Upper lobe of left lung (tissue), 6 donors: ENCODE measurements at places on chromosomes 7 and 10. TPM values are rescaled to one million over a fixed set of nuclear protein-coding genes. Genes with fewer than 3 reads are reported as not detected.

GRCh38 chr7:112882022-112882421, 91.8 kb upstream of the TMEM168 start:
- DNase-seq = no peak
- no peak overlapping the region for H3K4me3 ChIP-seq
- H3K36me3 ChIP-seq = no peaks in the 10 kb centered on the region
- H3K4me1 ChIP-seq = no peaks in the 10 kb centered on the region
- no peaks in the 10 kb centered on the region for H3K27me3 ChIP-seq

GRCh38 chr7:134478707-134479106, 19.8 kb upstream of the AKR1B1 start:
- DNase-seq = no peak
- no peaks in the 10 kb centered on the region for H3K27me3 ChIP-seq
- no peak overlapping the region for H3K27ac ChIP-seq
- no peak overlapping the region for H3K4me3 ChIP-seq
- H3K4me1 ChIP-seq = peaks cover 2% of the 10 kb centered on the region
- no peaks in the 10 kb centered on the region for H3K36me3 ChIP-seq

- H3K27ac ChIP-seq = no peak overlapping the region
- H3K4me3 ChIP-seq = no peak overlapping the region
- H3K27me3 ChIP-seq = no peaks in the 10 kb centered on the region
Observed at GRCh38 chr7:36440880-36441279, 51.2 kb downstream of the ANLN start.

- DNase-seq = no peak
- no peaks in the 10 kb centered on the region for H3K36me3 ChIP-seq
- H3K4me1 ChIP-seq = peaks cover 22% of the 10 kb centered on the region
- peaks cover 15% of the 10 kb centered on the region for H3K27me3 ChIP-seq
- H3K4me3 ChIP-seq = peak overlapping the region; percentile 60
- H3K27ac ChIP-seq = no peak overlapping the region
Observed at GRCh38 chr7:45575501-45576248, 1.5 kb downstream of the ADCY1 start.

GRCh38 chr7:28811008-28811407, 147.1 kb downstream of the TRIL start:
- no peaks in the 10 kb centered on the region for H3K4me1 ChIP-seq
- H3K27me3 ChIP-seq = no peaks in the 10 kb centered on the region
- H3K27ac ChIP-seq = no peak overlapping the region
- no peak overlapping the region for H3K4me3 ChIP-seq

DNA sequence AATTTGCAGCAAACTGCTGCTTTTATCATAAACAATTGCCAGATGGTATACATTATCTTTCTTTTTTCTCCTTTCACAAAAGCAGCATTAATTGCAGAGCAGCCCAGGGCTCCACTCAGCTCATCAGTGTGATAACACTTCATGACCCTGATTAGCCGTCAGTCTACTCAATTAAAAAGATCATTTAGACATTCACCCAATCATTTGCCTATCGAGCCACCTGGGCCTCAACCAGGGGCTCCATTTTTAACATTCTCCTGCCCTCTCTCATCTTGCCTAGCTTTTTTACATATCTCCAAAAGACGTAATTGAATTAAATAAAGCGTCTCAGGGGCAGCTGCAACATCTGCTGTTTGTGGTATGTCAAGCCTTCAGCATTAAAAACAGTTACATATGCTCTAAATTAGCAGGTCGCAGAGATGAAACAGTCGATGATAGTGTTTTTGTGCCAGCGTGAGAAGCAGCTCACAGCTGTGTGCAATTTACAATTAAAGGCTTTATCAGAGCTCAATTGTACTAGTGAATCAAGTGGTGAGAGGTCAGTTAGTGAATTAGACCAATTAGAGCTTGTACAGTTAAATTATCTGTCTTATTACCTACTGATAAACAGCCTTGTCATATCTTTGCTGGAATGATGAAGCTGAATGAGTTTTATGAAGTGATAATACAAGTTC, 522.5 kb downstream of the ETV1 start:
- no peaks in the 10 kb centered on the region for H3K27me3 ChIP-seq
- DNase-seq = no peak
- H3K4me1 ChIP-seq = no peaks in the 10 kb centered on the region
- H3K27ac ChIP-seq = no peak overlapping the region

Gene OR2A7
- total RNA-seq = 12.0 TPM

DNA sequence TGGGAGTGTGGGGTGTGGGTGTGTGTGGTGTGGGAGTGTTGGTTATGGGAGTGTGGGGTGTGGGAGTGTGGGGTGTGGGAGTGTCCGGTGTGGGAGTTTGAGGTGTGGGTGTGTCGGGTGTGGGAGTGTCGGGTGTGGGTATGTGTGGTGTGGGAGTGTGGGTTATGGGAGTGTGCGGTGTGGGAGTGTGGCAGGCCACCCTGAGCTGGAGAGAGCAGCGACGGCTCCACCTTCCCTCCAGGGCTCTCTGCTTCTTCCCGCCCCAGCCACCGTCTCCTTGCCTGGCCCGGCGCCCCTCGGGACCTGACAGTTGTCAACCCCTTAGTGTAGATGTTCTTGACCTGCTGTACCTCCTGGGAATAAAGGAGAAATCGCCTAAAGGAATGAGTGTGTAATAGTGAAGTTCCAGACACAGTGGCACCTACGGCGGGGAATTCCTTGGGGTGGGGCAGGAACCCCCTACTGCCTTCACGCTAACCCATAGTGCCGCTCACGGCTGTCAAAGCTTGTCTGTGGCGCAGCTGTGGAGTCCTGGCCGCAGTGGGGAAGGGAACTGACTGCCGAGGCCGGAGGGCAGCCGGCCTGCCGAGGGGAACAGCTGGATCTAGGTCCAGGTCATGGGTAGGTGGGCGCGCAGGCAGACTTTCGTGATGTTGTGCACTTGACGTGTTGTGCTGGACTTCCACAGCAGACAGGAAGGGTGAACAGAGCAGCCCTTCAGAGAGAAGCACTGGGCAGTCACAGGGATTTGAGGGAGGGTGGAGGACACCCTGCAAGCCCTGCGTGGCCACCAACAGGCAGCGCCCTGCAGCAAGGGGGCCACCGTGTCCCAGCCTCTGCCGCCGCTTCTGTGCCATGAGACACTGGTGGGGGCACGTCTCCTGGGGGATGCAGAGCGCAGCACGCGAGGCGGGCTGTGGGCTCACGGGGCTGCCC, 49.0 kb upstream of the EN2 start:
- DNase-seq = peak; percentile 72
- H3K4me1 ChIP-seq = no peaks in the 10 kb centered on the region
- H3K4me3 ChIP-seq = no peak overlapping the region
- no peak overlapping the region for H3K27ac ChIP-seq

GRCh38 chr7:2225830-2226229, 6.9 kb downstream of the MAD1L1 start:
- peaks cover 3% of the 10 kb centered on the region for H3K4me1 ChIP-seq
- H3K36me3 ChIP-seq = peaks cover 29% of the 10 kb centered on the region
- no peak for DNase-seq
- no peak overlapping the region for H3K4me3 ChIP-seq

DNA sequence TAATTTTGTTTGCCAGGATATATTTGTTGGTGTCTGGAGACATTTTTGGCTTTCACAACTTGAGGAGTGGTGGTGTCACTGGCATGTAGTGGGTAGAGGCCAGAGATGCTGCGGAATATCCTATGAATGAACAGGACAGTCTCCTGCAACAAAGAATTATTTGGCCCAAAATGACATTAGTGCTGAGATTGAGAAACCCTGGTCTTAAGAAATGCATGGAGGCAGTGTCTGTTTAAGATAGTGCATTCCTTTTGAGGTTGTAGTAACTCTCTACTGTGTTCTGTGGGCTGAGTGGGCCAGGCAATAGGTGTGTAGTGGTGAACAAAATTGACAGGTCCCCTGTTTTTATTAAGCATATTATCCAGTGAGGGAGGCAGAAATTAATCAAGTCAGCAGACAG, 165.5 kb downstream of the CDK14 start:
- H3K27me3 ChIP-seq = no peaks in the 10 kb centered on the region
- H3K4me3 ChIP-seq = no peak overlapping the region
- peaks cover 2% of the 10 kb centered on the region for H3K4me1 ChIP-seq
- DNase-seq = no peak
- H3K36me3 ChIP-seq = no peaks in the 10 kb centered on the region

DNA sequence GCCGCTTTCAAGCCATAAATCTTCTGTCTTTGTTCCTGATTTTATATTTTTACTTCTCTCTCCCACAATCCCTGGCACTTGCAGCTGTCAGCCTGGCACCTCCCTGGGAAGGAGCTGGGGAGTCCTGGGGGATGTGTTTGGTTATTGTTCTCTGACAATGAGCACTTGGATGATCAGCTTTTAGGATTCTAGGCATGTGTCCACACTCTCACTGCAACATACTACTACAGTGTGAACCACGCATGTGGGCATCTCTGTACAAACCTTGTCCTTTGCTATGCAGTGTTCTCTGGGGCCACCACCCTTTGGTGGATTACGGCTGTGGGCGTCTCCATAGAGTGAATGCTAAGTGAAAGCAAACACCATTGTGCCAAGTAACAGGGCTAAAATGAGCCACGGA, 168.4 kb upstream of the KMT2E start:
- H3K27me3 ChIP-seq = no peaks in the 10 kb centered on the region
- H3K4me1 ChIP-seq = no peaks in the 10 kb centered on the region
- no peak for DNase-seq

DNA sequence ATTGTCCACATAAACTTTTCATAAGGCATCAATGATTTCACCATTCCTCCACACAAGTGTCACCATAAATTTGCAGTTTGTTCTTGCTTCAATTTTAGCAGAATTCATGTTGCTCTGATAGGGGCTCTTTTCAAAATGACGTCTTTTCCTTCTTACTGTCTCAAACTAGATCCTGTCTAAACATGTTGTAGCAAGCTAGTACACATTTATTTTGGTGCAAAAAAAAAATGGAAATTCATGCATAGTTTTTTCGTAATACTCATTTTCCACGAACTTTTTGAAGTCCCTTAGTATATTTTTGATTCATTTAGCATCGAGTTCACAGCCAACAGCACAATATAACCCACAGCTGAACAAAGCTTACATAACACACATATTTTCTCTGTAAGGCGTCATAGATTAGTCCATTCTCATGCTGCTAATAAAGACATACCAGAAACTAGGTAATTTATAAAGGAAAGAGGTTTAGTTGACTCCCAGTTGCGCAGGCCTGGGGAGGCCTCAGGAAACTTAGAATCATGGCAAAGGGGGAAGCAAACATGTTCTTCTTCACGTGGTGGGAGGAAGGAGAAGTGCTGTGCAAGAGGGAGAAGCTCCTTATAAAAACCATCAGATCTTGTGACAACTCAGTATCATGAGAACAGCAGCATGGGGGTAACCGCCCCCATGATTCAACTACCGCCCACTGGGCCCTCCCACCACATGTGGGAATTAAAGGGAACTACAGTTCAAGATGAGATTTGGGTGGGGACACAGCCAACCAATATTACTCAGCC, 301.5 kb downstream of the CCDC3 start:
- no peaks in the 10 kb centered on the region for H3K36me3 ChIP-seq
- no peak overlapping the region for H3K4me3 ChIP-seq
- no peaks in the 10 kb centered on the region for H3K27me3 ChIP-seq
- peaks cover 21% of the 10 kb centered on the region for H3K4me1 ChIP-seq
- H3K27ac ChIP-seq = no peak overlapping the region

Gene TMEM196
- total RNA-seq = not detected

GRCh38 chr10:114357515-114357996, 46.7 kb downstream of the AFAP1L2 start:
- DNase-seq = no peak
- H3K27ac ChIP-seq = no peak overlapping the region
- H3K27me3 ChIP-seq = no peaks in the 10 kb centered on the region
- no peak overlapping the region for H3K4me3 ChIP-seq
- H3K4me1 ChIP-seq = peaks cover 9% of the 10 kb centered on the region

GRCh38 chr10:86098187-86098881, 268.3 kb downstream of the GRID1 start:
- H3K4me3 ChIP-seq = no peak overlapping the region
- no peaks in the 10 kb centered on the region for H3K36me3 ChIP-seq
- H3K4me1 ChIP-seq = no peaks in the 10 kb centered on the region
- H3K27me3 ChIP-seq = no peaks in the 10 kb centered on the region
- DNase-seq = no peak

Gene MICALL2
- 45.7 TPM for total RNA-seq

Gene CLRN3
- not detected for total RNA-seq

DNA sequence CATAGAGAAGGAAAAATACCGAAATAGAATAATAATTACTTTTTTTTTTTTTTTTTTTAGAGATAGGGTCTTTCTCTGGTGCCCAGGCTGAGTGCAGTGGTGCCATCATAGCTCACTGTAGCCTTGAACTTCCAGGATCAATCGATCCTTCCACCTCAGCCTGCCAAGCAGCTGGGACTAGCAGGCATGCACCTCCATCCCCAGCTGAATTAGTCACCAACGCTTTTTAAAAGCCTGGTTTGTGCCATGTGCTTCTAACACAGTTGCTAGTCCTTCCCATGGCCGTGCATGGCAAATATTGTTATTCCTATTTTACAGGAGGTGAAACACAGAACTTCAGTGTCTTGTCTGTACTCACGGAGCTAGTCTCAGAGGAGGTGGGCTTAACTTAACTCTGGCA, 23.2 kb downstream of the LYZL2 start:
- peaks cover 12% of the 10 kb centered on the region for H3K4me1 ChIP-seq
- H3K27ac ChIP-seq = no peak overlapping the region
- no peaks in the 10 kb centered on the region for H3K36me3 ChIP-seq

- no peaks in the 10 kb centered on the region for H3K4me1 ChIP-seq
- H3K27me3 ChIP-seq = no peaks in the 10 kb centered on the region
- H3K4me3 ChIP-seq = no peak overlapping the region
- DNase-seq = no peak
Observed at GRCh38 chr7:128210590-128211570, 30.2 kb upstream of the LEP start.

Gene ACTL6B
- total RNA-seq = not detected

Gene CALHM1
- not detected for total RNA-seq

DNA sequence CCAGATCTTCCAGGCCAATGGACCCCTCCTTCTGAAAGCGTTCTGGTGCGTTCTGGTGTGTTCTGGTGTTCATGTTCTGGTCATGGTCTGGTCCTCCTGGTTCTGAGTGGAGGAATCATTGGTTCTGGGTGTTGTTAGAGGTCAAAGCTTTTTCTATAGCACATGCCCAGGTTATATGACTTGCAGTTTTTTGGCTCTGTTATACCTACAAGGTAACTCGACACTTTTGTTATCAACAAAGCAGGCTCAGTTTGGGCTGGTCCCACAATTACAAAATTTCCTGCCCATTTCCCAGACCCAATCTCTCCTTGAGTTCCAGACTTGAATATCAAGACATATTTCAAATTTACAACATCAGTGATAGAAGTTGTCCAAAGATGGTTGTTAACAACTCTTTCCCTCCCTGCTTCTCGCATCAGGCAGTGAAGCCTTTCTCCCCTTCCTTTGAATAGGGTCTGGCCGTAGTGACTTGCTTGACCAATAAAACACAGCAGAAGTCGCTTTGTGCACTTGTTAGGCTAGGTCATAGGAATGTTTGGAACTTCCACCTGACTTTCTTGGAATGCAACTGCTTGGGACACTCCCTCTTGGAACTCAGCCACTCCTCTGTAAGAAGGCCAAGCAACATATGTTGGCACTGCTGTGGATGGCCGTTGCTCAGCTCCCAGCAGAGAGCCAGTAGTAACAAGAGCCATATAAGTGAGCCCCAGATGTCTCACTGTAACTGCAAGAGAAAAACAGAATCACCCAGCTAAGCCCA, 83.1 kb upstream of the STEAP1B start:
- H3K4me1 ChIP-seq = peaks cover 37% of the 10 kb centered on the region
- H3K36me3 ChIP-seq = no peaks in the 10 kb centered on the region
- no peak overlapping the region for H3K4me3 ChIP-seq
- H3K27ac ChIP-seq = peak overlapping the region; percentile 34
- peak; percentile 85 for DNase-seq

GRCh38 chr10:78557433-78557925, 511.3 kb upstream of the ZMIZ1 start:
- DNase-seq = no peak
- H3K27me3 ChIP-seq = no peaks in the 10 kb centered on the region
- no peaks in the 10 kb centered on the region for H3K4me1 ChIP-seq
